ENCODE measurements at places on chromosomes 6 and 20.

DNA sequence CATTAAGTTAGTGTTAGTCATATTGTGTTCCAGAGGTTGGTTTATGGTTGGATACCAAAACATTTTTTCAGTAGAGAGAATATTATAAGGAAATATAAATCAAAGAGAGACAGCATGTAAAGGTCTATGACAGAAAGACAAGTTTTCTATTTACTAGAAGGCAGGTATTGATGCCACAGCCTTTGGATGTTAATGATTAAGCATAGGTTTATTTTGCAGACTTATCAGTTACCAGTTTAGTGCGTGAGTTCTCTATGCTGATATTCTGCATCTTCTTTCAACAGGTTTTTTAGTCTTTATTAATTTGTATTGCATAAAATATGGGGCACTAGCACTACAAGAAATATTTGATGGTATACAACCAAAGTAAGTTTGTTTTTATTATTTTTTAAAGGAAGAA lies 45.6 kb downstream of the CSE1L start:
- no peak for DNase-seq

GRCh38 chr20:45347936-45348778 lies at the start of gene SDC4:
SDC4 (minus strand) TSS chr20:45348424; CDS start chr20:45348384, 40 bp downstream.
- DNase-seq: peak; percentile 81

GRCh38 chr20:1462001-1462400 lies 4.6 kb downstream of the NSFL1C start:
- no peak for DNase-seq

DNA sequence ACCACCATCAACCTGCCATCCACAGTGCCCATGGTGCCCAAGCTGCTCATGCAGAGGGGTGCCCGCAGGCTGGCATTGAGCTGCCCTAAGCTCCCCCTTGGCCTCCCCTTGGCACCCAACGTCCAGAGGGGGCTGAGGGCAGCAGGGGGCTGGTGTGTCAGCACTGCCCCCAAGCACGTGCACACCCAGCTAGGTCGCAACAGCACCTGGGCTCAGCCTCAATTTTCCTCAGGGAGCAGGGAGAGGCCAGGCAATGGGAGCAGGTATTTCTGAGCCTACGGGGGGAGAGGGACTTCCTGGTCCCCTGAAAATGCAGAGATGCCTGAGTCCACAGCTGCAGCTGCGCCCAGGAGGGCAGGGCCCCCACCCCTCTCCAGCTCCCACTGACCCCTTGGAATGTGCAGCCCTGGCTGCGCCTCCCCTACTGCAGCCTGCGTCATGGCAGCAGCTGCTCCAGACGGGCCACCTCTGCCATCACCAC lies 204.2 kb downstream of the ANKRD60 start:
- no peak for DNase-seq

DNA sequence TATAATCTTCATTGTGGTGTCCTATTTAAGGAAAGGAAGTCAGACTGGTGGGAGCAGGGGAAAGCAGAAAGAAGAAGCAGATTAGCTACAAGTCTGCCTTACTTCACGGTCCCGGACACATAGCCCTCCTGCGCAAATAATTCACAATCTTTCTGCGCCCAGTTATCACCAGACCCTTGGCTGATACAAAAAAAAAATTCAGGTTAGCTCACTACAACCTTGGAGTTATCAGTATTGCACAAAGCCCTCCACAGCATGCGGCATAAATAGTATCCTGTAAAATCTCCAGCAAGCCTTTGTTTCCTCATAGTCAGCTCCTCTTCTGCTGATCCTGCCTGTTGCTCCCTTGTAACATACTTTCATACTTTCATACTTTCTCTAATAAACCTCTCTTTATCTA lies 148.6 kb upstream of the FUT9 start:
- no peak for DNase-seq

DNA sequence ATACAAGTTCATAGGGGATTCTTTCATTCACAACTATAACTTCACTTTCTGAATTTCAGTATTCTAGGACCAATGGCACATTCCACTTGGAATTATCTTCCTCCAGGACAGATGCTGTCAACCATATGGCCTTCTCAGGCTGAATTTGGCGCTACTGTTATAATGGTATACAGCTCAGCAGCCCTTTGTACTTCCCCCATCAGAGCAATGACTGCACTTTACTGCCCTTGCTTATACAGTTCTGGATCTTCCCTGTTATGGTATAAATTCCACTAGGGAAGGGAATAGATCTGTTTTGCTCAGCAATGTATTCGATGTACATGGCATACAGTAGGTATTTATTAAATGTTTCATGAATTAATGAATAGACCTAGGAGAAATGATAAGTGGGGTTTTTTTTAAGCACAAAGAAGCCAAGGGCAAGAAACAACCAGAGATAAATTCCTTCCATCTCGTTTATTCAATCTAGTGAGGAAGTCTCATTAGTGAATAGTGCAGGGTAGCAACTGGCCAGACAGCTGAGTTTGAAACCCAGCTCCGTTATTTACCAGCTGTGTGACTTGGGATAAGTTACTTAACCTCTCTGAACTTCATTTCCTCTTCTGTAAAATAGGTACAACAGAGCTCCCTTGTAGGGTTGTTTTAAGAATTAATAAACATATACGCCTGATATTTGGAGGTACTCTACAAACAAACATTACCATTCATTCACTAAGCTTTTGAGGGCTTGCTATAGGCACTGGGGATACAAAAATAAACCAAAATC lies 97.1 kb upstream of the PRDM1 start:
- no peak for DNase-seq

GRCh38 chr6:107419733-107420132 lies 39.6 kb downstream of the PDSS2 start:
- DNase-seq: no peak

DNA sequence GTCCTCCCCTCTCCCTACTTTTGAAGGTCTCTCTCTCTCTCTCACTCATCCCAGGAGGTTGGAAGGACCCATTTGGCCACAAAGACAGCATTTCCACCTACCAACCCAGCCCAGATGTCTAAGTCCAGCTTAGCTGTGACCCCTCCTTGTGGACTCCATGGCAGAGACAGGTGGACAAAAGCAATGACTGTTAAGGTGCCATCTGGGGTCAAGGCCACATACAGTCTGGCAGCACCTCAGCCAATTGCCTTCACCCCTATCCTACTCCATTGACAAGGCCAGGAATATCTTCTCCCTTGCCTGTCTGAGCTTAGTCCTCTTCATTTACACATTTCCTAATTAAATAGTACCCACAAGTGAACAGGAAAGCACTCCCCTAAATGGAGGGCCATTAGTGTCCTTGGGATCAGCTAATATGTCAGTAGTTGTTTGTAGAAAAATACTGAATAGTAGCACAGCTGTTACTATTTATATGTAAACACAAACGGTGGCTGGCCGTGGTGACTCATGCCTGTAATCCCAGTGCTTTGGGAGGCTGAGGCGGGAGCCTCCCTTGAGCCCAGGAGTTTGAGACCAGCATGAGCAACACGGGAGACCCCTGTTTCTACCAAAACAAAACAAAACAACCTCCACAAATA lies 28.8 kb downstream of the GCM1 start:
- DNase-seq: no peak

- no peak for DNase-seq
These were observed 41.1 kb downstream of the PTPN1 start for GRCh38 chr20:50551288-50551687.

DNA sequence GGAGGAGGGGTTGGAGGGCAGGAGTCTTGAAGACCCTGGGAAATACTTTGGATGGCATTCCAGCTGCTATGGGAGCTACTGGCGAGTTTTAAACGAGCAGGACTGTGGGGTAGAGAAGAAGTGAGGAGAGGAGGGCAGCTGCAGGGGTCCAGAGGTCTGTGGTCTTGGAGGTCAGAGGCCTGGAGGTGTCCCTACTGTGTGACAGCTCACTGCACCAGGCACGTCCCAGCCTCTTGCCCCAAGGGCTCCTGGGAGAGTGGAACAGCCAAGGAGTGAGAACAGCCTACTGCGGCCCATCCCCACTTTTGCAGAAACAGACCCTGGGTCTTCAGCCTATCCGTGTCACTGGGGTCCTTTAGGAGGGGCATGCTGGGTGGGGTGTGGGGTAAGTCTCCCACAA lies 2.9 kb upstream of the NOL4L start:
- DNase-seq: no peak

DNA sequence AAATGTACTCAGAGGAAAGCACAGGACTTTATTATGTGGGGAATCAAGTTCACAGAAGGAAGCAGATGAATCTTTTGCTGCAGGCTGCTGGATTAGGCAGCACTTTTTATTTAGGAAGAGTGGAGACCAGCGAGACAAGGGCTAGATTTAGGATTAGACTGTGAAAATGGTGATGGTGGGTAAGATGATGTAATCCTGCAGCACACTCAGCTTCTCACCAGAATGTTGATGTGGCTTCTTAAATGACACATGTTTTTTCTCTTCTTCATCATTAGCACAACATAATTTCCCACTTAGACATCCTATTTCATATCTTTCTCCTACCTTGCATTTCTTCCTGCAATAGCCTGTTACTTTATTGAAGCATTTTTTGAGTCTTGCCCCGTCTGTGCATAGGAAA lies 1.8 kb downstream of the DEFB128 start:
- DNase-seq: no peak

DNA sequence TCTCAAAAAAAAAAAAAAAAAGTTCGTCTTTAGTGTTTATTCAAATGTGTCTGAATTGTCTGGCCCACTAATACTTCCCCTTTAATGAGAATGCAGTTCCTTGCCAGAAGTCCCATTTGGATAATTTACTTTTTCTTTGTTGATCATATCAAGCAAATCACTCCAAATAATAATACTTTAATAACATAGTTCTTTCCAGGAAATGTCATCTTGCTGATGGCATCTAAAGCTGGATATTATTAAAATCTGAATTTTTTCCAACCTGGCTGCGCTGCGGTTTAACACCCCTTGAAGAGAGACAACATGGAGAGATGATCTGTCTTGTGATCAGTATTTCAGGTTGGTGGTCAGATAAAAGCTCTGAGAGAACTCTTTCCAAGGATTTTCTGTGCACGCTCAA lies 111.2 kb upstream of the CNKSR3 start:
- no peak for DNase-seq

DNA sequence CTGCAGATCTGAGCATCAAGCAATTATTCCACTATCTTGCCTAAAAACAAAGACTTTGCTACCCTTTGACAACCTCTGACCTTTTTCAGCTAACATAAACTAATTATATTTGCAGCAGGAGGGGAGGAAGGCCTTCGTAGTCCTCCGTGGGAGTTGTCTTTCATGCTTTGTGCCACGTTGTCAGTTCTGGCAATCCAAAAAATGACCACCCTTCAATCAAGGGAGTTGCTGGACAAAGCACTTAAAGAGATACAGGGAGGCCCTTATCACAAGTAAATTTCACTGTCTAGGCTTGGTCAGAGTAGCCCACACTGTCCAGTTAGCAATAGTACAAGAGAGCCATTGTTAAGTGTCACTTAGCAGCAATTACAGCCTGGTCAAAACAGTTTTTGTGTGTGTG lies 578.9 kb downstream of the HAO1 start:
- no peak for DNase-seq

- no peak for DNase-seq
These were observed 4.3 kb downstream of the CCDC167 start for GRCh38 chr6:37495244-37495934.

DNA sequence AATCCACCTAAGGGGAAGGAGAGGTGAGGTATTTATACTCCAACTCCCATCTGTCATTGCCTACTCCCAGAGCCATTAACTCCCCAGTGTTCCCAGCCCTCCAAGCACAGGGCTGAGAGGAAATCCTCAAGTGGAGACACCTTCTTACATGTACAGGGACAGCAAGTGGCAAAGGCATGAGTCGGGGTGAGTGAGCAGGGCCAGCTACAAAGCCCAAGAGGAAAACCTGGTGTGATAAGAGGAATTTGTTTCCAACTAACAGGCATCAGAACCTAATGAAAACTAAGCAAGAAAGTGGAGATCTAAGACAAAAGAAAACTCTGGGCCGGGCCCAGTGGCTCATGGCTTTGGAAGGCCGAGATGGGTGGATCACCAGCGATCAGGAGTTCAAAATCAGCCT lies 70.0 kb upstream of the SRSF6 start:
- no peak for DNase-seq

DNA sequence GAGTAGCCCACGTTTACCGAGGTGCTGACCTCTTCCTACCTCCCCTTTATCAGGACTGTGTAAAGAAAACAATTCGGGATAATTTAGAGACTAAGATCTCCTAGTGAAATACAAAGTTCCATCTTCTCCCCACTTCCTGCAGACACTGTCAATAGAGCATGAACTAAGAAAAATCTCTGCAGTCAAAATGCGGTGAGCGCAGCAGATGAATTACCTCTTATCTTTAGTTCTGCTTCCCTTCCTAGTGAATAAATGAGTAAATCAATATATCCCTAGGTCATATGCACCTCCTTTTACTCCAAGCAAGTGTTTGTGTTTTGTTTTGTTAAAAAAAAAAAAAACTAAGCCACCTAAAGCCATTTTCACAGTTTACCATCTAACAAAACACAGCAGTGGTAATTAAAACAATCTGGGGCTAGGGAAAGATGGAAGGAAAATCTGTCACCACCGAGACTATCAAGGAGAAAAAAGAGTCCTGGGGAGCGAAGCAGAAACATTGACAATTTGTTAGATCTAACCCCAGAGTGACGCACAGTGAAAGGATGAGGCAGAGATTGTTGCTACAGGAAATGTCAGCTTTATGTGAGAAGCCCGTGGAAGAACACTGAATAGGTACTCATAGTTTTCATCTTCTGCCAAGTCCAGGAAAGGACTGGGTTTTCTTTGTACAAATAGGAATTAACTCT lies 159.4 kb upstream of the SPTLC3 start:
- DNase-seq: no peak

- no peak for DNase-seq
These were observed 844 bp downstream of the WFDC2 start for GRCh38 chr20:45470262-45470931.

- no peak for DNase-seq
These were observed 273.6 kb downstream of the PHACTR1 start for GRCh38 chr6:12990162-12990561.
